Femur (tissue), 1 donor: ENCODE measurements at places on chromosomes 13 and 19.

GRCh38 chr19:16851031-16851712 lies 22.0 kb downstream of the SIN3B start:
- no peak for DNase-seq

GRCh38 chr19:56301886-56302620 lies 12.6 kb downstream of the ZSCAN5A start:
- no peak for DNase-seq

DNA sequence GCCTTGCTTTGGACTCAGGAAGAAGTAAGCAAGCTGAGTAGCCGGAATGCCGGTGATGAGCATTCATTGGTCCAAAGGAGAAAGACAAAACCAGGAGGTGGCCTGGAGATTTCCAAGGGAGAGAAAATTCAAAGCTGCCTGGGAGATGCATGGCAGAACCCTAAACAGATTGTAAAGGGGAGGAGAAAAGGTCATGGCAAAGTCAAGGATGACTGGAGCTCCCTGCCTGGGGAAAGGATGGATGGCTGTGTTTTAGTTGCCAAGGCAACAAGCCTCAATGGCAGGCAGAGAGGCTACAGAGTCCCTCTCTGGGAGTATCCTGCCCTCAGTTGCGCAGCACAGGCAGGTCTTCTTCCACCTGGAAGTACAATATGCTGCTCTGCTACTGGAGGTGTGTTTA lies 134.0 kb downstream of the ENOX1 start:
- DNase-seq, result no peak

- no peak for DNase-seq
Measured at GRCh38 chr19:9296336-9296735, 13.3 kb downstream of the ZNF699 start.

GRCh38 chr13:75871059-75871458 lies 234.9 kb downstream of the LMO7 start:
- no peak for DNase-seq

DNA sequence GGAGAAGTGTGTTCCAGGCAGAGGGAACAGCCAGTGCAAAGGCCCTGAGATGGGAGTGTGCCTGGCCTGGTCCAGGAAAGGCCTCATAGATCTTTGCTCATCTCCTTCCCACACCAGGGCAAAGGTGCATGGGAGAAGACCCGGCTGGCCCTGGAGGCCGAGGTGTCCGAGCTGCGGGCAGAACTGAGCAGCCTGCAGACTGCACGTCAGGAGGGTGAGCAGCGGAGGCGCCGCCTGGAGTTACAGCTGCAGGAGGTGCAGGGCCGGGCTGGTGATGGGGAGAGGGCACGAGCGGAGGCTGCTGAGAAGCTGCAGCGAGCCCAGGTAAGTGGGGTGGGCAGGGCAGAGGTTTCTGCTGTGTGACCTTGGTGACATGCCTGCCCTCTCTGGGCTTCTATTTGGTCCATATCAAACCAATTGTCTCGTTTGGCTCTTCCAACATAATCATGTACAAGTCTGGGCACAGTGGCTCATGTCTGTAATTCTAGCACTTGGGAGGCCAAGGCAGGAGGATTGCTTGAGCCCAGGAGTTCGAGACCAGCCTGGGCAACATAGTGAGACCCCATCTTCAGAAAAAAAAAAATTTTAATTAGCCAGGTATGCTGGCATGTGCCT lies 51.1 kb downstream of the KCNC3 start:
- DNase-seq, result no peak

GRCh38 chr19:56639217-56639616 lies 3.7 kb upstream of the SMIM17 start:
- DNase-seq, result no peak

DNA sequence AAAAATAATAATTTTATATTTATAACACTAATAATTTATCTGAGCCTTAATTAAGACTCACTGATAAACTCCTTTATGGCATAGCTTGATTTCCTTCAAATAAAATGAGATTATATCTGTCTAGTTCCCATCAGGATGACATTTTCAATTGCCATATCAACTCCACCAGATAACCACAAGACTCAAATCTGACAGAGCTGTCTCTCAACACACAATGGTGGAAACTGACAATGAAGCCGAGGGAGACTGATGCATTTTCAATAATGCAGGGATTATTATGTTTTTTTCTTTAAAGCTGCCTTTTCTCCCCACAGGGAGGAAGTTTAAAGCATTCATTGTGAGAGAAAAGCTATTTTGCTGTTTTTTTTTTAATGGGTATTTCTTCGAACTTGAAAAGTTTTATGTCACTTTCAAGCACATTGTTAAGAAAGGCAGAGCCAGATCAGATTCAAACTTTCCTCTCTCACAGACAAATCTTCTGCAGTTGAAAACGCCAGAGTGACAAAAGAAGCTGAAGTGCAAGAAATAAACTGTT lies 1326.9 kb upstream of the MIR17HG start:
- no peak for DNase-seq
